T-helper 9 cell (primary cell): ENCODE measurements at places on chromosomes 5 and 9.

- no peak for DNase-seq
These were observed 11.4 kb downstream of the LRRC8A start for GRCh38 chr9:128893354-128893753.

DNA sequence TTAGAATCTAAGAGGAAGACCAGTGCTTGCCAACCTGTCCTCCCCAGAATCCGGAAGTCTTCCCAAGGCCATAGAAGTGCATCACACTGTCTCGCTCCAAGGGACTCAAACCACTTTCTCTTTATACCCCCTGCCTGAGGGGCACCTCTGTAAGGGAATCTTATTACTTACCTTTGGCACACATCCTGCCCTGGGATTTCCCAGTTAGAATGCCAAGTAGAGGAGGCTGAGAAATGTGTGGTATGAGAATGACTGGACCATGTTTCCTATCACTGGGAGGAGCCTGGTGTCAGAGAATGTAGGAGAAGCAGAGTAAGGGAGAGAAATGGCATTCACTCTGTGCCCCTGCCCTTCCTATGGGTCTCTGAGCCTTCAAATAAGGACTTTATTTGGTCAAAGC is 85.8 kb downstream of the AOPEP start:
- no peak for DNase-seq

DNA sequence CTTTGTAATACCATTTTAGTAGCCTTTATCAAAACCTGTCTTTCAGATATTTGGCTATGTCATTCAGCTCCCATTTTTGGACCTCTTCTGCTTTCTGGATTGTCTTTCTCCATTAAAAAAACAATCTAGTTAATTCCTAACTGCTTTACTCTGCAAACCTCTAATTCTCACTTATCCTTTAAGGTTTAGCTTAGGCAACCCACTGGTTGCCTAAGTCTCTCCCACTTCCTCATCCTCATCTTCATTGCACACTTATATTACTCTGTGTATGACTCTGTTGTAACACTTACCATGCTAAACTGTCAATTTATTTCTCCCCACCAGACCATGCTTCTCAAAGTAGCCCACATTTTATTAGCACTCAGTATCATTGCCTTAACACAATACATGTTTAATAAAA is 205.0 kb upstream of the DMRTA1 start:
- no peak for DNase-seq

- DNase-seq: no peak
These were observed 280.2 kb upstream of the C9orf72 start for GRCh38 chr9:27853529-27853928.

DNA sequence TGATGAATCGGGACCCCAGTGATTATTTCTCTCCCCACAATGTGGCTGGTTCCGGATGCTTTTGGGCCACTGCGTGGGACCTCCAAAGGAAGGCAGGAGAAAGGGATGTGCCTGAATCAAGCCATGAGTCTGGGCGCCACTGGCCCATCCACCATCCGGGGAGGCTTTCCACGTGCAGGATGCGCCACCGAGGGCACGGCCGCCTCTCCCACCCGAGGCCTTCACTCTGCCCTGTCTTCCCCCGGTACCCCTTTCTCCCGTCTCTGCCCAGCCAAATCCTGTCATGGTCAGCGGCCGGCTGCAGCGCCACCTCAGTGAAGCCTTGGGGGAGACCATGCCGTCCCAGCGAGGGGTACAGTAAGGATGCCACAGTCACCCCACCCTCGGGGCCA is 43.9 kb upstream of the GRHPR start:
- DNase-seq: no peak

- DNase-seq: no peak
These were observed 49.2 kb upstream of the KIAA1958 start for GRCh38 chr9:112437406-112437805.

DNA sequence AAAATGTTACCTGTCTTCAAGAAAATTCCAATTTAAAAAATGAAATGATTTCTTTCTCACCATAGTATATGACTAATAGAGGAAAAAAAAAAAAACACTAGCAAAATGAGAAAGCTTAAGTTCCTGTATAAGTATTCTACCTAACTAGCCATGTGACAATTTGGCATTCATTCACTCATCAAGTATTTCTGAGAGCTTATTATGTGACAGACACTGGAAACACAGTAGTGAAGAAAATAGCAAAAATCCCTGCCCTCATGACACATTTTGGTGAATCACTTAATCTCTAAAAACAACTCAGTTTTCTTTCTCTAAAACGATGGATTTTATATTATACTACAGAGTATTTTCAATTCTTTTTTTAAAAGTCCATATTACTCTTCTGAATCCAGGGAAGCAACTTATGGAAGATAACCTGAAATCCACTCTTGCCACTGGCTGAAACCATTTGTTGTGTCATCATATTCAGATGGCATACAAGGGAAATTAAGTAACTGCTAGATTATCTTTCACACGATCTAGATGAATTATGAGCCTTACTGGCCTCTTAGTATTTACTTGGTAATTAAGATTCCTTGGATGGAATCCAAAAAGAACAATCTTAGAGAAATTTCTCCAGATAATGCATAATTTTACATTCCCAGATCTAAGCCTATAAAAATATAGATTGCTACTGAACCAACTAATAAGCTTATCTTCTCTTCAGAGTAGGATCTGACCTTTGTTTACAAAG is 5.5 kb downstream of the PTBP3 start:
- no peak for DNase-seq

DNA sequence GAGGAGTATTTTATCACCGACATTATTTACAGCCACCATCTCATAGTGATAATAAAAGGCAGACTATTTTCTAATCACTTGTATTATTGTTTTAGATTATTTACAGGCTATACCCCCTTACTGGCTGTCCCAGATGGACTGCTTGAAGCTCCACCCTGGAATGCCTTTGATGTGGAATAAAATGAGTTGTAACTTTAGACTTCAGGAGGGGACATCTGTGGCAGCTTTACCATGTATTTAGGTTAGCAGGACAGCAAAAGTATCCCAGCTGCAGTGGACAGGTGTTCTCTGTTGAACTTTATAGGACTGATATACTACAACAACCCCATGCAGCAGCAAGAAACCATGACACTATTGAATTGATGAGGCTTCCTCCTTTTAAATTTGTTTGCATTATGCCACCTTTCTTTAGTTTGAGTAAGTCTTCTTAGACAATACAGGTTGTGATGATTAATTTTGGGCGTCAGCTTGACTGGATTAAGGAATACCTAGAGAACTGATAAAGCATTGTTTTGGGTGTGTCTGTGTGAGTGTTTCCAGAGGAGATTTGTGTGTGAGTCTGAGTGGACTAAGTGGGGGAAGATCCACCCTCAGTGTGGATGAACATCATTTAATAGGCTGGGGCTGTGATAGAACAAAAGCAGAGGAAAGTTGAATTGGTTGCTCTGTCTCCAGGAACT is 29.2 kb upstream of the C9orf57 start:
- no peak for DNase-seq

DNA sequence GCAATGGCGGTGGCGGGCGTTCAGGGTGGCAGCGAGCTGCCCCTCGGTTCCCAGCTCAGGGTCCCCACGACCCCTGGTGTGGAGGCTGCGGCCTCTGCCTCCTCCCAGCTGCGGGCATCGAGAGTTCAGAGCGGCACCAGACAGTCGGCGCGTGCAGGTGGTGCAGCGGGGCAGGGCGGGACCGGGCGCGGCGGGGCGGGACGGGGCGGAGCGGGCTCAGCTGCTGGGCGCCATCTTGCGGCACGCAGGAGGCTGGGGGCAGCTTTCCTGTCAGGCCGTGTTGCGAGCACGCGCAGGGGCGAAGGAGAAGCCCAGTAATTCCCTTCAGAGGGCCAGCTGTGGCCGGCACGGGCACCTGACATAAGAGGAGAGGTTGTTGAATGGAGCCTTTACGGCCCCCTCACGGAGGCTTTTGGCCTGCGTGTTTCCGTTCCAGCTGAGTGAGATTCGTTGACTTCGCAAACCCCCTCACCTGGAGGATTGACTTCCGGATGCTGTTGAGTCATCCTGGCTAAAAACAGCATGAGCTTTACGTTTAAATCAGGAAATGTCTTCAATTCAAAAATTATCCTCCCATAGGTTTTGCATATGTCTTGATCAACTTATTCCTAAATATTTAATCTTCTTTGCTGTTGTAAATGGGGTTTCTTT is 587 bp downstream of the C5orf47 start:
- DNase-seq: no peak

GRCh38 chr9:99731950-99732349 is 89.7 kb upstream of the NR4A3 start:
- DNase-seq: no peak

GRCh38 chr9:137556069-137556838 is 4.6 kb downstream of the MRPL41 start:
- DNase-seq: no peak

DNA sequence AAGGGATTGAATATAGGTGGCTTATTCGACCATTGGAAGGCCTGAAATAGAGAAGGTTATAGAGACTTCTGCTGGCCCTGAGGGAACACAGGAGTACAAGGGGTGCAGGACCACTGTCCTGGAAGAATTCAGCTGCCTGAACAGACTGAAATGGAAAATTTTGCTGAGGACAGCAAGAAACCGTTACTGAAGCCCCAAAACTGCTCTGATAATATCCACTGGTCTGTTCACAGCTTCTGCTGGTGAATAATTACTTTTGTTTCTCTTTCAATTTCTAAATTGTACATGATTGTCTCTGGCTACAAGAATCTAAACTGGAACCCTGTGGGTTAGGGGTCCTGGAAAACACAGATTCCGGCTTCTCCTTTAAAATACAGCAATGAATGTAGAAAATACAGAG is 218.5 kb upstream of the CDH12 start:
- DNase-seq: no peak

- DNase-seq: no peak
These were observed 57.3 kb upstream of the CACNA1B start for GRCh38 chr9:137820161-137820855.

- no peak for DNase-seq
These were observed 432.1 kb downstream of the CDH18 start for GRCh38 chr5:19555876-19556275.

DNA sequence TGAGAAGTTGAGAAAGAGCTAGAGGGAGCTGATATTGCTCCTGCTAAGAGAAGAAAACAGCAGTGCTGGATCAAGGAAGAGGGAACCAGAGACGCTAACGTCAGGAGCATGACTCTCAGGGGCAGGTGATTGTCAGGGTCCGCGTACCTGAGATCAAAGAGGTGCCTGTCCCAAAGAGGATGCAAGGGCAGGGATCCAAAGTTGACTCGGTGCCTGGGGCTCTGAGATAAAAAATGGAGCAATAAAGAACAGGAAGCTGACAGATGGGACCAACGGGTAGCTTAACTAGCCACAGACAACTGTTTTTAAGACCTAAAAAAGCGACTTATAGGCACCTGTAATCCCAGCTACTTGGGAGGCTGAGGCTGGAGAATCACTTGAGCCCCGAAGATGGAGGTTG is 517.8 kb downstream of the IRX1 start:
- no peak for DNase-seq

DNA sequence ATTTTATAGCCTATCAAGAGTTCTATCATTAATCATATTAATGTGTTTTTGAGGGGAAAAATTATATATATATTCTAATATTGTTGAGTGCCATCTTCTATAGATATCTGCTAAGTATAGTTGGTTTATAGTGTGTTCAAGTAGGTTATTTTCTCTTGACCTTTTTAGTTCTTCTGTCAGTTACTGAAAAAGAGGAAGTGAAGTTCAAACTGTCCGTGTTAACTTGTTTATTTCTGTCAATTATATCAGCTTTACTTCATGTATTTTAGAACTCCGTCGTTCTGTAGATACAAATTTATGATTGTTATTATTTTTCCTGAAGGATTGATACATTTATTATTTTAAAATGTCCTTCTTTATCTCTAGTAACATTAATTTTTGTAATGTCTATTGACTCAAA is 1209.1 kb downstream of the CDH12 start:
- DNase-seq: no peak

GRCh38 chr9:95515272-95516113 is 1.3 kb downstream of the PTCH1 start:
- DNase-seq: peak; percentile 9

DNA sequence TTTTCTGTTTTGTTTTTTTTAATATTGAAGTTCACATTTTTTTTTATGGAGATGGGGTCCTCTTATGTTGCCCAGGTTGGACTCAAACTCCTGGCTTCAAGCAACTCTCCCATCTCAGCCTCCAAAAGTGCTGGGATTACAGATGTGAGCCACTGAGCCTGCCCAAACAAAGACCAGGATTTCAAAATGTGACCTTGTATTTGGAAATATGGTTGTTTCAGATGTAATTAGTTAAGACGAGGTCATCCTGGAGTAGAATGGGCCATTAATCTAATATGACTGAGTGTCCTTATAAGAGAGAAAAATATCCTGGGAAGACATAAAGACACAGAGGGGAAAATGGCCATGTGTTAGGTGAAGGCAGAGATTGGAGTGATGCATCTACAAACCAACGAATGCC is 340.5 kb downstream of the RAB3C start:
- DNase-seq: no peak

DNA sequence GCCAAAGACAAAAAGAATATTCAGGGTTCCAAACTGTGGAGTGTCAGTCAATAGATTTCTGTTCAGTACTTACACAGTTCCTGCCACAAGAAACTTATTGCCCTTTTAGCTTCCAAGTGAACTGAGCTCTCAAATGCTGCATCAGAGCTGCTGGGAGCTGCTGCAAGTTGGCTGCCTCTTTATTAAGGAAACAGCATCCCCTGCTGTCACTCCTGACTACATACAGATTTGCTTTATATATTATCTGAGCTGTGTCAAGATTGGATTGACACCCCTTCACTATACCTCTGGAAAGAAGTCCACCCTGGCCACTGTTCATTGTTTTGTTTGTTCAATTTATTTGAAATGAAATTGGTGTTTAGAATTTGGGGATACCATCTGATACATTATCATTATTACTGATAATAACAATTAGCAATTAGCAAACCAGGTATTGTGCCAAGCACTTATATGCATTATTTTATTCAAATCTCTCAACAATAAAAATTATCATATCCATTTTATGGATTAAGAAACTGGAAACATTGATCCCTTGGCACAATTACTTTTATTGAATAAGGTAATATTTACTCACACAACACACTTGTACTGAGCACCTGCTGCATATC is 16.4 kb upstream of the C5orf58 start:
- no peak for DNase-seq

- no peak for DNase-seq
These were observed 763.8 kb downstream of the DTWD2 start for GRCh38 chr5:118224546-118224945.

- DNase-seq: no peak
These were observed 36.1 kb upstream of the ICE1 start for GRCh38 chr5:5386329-5386728.

DNA sequence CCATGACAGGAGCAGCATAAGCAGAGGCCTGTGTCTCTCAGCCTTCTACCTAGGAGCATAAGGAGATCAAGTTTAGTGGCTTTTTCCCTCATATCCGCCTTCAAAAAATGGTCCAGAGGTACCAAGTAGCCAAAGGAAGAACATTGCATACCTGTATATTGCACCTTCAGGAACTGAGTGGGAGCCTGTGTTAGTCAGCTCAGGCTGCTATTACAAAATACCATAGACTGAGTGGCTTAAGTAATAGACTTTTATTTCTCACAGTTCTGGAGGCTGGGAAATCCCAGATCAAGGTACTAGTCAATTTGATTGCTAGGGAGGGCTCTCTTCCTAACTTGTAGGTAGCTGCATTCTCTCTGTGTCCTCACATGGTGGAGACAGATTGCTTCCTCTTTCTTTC is 597.4 kb upstream of the PTGER4 start:
- no peak for DNase-seq

- no peak for DNase-seq
These were observed 369.0 kb upstream of the RFX3 start for GRCh38 chr9:3894772-3895171.

- DNase-seq: no peak
These were observed 19.4 kb upstream of the FABP6 start for GRCh38 chr5:160209917-160210316.

- DNase-seq: no peak
These were observed 155.9 kb downstream of the MED27 start for GRCh38 chr9:131923766-131924165.
